ENCODE measurements at places on chromosomes 6 and 20. TPM values are rescaled to one million over a fixed set of nuclear protein-coding genes. Genes with fewer than 3 reads are reported as not detected.

The BPI gene
- total RNA-seq: not detected

The MAPK13 gene
- 2.0 TPM for total RNA-seq

The ZNF391 gene
- 0.28 TPM for total RNA-seq

The MYB gene
- total RNA-seq: 0.90 TPM

The MRPL18 gene
- 53.4 TPM for total RNA-seq

The DLK2 gene
- 0.90 TPM for total RNA-seq

The ROS1 gene
- under 0.01 TPM for total RNA-seq

The SALL4 gene
- not detected for total RNA-seq

The CGA gene
- total RNA-seq: not detected

The EDN1 gene
- 8.6 TPM for total RNA-seq

The BHLHE23 gene
- not detected for total RNA-seq

The TRIM31 gene
- not detected for total RNA-seq

The HLA-DQB2 gene
- not detected for total RNA-seq

The ZBTB12 gene
- total RNA-seq: 2.5 TPM

The LIME1 gene
- 0.28 TPM for total RNA-seq

The C6orf58 gene
- not detected for total RNA-seq

The THEMIS gene
- under 0.01 TPM for total RNA-seq

The TMC2 gene
- not detected for total RNA-seq

The VNN1 gene
- not detected for total RNA-seq

The REPS1 gene
- total RNA-seq: 21.9 TPM

The LPA gene
- not detected for total RNA-seq

The PHF1 gene
- total RNA-seq: 12.2 TPM

The HCRTR2 gene
- total RNA-seq: not detected

The GABRR2 gene
- total RNA-seq: under 0.01 TPM

The TMEM74B gene
- not detected for total RNA-seq

The SIRPB1 gene
- total RNA-seq: 0.56 TPM

The PPP1R16B gene
- not detected for total RNA-seq

The TBX18 gene
- total RNA-seq: 1.3 TPM

The NHSL1 gene
- total RNA-seq: 7.2 TPM

The GABRR1 gene
- total RNA-seq: not detected

The HDGFL1 gene
- not detected for total RNA-seq

The FERMT1 gene
- 1.7 TPM for total RNA-seq

The UBD gene
- not detected for total RNA-seq

The ACSS1 gene
- total RNA-seq: 0.56 TPM

The BAG2 gene
- 19.2 TPM for total RNA-seq

The JAG1 gene
- total RNA-seq: 19.4 TPM

The LCA5 gene
- 2.0 TPM for total RNA-seq

The C6orf163 gene
- 1.7 TPM for total RNA-seq

The MICB gene
- 11.7 TPM for total RNA-seq

The RRAGD gene
- not detected for total RNA-seq

All from IMR-90 (cell line).